CD4-positive, alpha-beta T cell treated with Interleukin-17A for 1 hour (primary cell): ENCODE measurements at places on chromosomes 6 and 20.

- no peak for DNase-seq
These were observed 15.4 kb downstream of the SRSF3 start for GRCh38 chr6:36609582-36609981.

GRCh38 chr20:4111440-4112411 lies 96.4 kb upstream of the RNF24 start:
- no peak for DNase-seq

GRCh38 chr20:52532674-52533073 lies 341.1 kb upstream of the ZFP64 start:
- DNase-seq: no peak

- DNase-seq: no peak
These were observed 26.4 kb downstream of the DZANK1 start for GRCh38 chr20:18440403-18440802.

DNA sequence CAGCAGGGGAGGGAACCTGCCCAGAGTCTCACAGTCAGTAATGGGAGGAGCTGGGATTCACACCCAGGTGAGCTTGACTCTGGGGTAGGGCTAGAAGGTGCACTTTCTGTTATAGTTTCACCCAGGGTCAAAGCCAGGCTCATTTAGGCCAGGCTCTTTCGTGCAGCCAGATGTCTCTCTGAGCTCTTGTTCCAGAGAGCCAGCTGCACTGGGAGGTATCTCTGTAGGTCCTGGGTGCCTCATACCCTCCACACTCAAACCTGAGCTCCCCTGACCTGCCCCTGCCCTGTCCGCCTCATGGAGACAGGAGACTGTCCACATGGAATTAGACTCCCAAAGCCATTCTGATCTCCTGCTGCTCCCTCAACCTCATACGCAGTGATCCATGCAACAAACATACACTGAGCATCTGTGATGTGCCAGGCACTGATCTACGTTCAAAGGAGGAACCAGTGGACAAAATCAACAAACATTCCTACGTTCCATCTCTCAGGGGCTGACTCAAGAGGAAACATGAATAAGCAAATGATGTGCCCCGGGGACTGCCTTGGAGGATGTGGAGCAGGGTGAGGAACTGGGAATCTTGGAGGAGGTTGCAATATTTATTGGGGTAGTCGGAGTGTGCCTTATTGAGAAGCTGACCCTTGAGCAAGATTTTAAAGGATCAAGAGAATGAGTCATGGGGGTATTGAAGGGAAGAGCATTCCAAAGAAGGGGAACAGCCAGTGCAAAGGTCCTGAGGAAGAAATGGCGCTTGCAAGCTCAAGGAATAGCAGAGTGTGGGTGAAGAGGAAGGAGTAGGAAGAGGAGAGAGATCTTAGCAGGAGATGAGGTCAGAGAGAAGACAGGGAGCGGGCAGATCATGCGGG lies 71.3 kb upstream of the TOX2 start:
- DNase-seq: no peak

DNA sequence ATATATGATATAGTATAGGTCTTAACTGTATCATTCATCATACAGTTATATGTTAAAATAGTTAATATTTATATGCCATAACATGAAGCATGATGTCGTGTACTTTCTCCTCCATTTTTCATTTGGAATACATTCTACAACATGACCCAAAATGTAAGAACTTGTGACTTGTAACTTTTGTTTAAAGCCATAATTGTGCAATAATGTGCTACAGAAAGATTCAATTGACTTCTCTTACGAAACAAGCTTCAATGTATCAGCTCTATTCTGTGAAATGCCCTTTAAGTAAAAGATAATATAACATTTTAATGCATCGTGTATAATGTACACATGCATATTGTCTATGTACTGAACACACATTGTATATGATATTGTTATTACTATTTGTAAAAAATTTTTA lies 76.7 kb upstream of the FABP7 start:
- no peak for DNase-seq

DNA sequence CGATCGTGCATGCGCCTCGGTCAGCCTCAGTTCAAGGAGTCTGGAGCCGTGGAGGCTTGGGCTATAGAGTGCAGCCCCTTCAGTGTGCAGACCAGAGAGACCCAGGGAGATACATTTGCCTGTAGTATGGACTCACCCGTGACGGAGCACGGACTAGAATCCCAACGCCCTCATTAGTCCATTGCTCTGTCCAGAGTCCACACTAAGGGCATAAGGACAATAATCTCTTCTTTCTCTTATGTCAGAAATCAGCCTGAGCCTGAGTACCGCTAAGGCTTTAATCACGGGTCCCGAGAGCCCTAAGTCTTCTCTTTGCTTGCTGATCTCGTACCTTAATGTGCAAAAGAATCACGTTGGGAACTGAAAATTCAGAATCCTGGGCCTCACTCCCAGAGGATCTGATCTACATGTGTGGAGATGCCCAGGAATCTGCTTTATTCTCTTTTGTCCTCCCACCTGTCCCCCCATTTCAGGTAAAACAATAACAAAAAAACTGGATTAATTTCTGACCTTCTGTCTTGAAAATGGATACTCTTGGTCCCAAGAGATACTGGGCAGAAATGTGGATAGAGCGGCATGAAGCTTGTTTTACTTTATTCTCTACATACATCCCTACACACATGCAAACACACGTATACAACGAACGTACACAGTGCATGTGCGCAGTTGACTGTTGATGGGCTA lies 671 bp downstream of the BPHL start:
- DNase-seq: no peak

DNA sequence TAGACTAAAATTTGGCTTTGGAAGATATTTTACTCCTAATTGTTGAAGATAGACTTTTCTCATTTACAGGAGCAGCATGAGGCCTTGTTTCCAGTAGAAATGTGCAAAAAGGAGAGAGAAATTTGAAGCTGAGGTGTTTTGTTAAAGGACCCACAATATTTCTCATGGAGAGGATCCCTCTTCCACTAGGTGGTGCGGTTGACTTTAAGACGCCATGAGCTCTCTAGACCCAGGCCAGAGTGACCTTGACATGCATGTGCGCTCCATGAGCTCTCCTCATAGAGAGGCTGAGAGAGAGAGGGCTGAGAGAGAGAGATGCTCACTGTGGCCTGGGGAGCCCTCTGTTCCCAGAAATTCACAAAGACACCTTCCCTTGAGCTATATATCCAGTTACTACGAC lies 861.2 kb upstream of the EYS start:
- no peak for DNase-seq

DNA sequence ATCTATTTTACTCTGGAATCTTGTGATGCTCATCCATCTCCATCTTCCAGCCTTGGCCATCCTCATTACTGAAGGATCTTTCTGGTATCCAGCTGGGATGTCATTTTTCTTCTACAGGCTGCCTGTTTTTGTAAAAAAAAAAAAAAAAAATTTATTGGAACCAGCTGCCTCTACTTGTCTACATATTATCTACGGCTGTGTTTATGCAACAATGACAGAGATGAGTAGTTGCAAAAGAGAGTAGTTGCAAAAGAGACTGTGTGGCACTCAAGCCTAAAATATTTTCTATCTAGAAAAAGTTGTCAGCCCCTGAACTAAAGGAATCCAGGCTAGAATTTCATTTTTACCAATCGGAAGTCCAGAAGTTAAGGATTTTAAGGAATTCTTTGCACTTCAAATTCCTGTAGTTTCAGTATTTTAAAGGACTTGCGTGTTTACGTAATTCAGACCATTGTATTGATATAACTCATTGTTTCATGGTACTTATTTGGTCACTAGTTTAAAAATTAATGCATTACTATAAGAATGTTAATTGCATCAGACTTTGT lies 38.6 kb upstream of the PLCG1 start:
- DNase-seq: no peak

GRCh38 chr20:5608104-5608441 lies 142.1 kb upstream of the SHLD1 start:
- DNase-seq: no peak

DNA sequence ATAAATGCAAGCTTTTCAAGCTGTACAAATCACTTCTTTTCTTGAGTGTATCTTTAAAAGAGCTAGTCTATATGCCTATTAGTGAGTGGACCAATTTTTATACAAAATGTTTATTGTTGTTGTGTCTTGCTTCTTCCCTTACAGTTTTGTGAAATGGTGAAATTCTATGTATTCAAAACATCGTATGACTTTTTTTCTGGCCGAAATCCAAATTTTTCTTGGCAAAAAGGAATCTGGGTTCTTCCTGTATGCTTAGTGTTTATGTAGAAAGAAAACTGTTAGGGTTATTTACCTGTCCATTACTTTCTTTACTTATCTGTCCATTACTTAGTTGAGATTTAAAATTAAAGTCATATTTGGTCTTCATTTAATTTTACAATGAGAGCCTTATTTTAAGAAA lies 153.9 kb downstream of the MMS22L start:
- DNase-seq: no peak

DNA sequence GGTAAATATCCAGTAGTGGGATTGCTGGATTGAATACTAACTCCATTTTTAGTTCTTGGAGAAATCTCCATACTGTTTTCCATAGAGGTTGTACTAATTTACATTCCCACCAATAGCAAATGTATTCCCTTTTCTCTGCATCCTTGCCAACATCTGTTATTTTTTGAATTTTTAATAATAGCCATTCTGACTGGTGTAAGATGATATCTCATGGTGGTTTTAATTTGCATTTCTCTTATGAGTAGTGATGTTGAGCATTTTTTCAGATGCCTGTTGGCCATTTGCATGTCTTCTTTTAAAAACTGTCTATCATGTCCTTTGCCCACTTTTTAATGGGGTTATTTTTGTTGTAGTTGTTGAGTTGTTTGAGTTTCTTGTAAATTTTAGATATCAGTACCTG lies 253.2 kb downstream of the HAO1 start:
- no peak for DNase-seq

DNA sequence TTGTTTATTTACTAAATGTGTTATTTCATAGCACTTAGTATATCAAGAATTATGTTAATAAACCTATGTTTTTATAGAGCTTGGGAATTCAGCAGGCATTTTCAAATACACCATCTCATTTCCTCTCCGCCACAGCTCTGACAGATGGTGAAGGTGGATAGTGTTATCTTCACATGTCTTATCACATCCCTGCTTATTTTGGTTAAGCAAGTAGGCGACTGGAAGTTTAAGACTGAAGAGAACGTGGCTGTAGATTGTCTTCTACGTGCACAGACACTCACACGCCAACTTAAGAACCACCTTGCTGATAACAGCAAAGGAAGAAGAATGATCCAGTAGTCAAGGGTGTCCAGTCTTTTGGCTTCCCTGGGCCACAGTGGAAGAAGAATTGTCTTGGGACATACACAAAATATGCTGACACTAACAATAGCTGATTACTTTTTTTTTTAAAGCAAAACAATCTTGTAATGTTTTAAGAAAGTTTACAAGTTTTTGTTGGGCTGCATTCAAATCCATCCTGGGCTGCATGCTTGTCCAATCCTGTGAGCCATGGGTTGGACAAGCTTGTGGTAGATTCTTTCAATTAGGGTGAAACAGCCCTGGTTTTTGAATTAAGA lies 43.3 kb upstream of the SCGN start:
- DNase-seq: no peak

- no peak for DNase-seq
These were observed 308.9 kb upstream of the JAG1 start for GRCh38 chr20:10982692-10983091.

DNA sequence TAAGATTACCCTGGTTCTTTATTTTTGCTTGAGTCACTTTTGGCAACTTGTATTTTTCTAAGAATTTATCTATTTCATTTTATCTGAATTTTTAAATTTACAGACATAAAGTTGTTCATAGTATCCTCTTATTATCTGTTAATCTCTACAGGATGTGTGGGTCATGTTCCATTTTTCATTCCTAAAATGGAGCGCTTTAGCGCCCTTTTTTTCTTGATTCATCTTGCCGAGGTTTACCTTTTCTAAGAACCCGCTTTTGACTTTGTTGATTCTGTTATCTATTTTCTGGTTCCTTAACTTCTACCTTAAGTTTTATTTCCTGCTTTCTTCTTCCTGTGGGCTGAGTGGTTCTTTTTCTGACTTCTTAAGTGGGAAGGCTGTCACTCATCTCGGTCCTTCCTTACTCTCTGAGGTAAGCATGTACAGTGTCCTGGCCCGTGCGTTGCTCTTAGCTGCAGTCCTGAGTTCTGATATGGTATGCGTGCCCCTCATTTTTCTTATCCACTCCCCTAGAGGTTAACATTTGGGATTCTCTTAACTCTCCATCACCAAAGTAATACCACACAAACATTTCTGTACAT lies 399.8 kb downstream of the CDC5L start:
- DNase-seq: peak; percentile 7

- peak; percentile 77 for DNase-seq
These were observed 14.7 kb downstream of the MUCL3 start for GRCh38 chr6:30955367-30956042.

GRCh38 chr6:111823831-111824607 lies 49.2 kb downstream of the FYN start:
- DNase-seq: peak; percentile 65

- no peak for DNase-seq
These were observed 134.4 kb upstream of the COL21A1 start for GRCh38 chr6:56381801-56382251.

- DNase-seq: no peak
These were observed 130.9 kb downstream of the MAP3K7 start for GRCh38 chr6:90456001-90456400.

- DNase-seq: peak; percentile 35
These were observed 129.0 kb downstream of the CFAP61 start for GRCh38 chr20:20181322-20181721.

GRCh38 chr6:19032591-19033295 lies 645.6 kb downstream of the RNF144B start:
- DNase-seq: no peak

GRCh38 chr6:6968357-6968730 lies 139.4 kb upstream of the RREB1 start:
- DNase-seq: no peak

DNA sequence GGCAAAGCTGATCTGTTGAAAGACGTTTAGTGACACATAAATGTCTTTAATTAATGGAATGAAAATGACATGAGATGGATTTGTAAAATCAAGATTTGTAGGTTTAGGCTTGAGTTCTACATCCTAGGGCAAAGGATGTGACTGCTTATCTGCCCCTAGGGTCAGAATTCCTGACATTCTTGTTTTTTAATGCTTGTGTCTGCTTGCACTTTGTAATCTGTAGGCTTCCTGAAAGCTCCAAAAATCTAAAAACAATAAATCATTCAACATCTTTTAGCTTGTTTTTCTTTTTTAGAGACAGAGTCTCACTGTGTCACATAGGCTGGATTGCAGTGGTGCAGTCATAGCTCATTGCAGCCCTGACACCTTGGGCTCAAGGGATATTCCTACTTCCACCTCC lies 107.9 kb upstream of the MLIP start:
- DNase-seq: no peak
